Gastroesophageal sphincter (tissue), 4 donors: ENCODE measurements at places on chromosomes 6 and 20.
A peak's percentile ranks its signal among the peaks of the same experiment; 100 is the strongest.

GRCh38 chr6:142823256-142823902 lies 121.6 kb downstream of the HIVEP2 start:
- peak; percentile 20 for ATAC-seq

DNA sequence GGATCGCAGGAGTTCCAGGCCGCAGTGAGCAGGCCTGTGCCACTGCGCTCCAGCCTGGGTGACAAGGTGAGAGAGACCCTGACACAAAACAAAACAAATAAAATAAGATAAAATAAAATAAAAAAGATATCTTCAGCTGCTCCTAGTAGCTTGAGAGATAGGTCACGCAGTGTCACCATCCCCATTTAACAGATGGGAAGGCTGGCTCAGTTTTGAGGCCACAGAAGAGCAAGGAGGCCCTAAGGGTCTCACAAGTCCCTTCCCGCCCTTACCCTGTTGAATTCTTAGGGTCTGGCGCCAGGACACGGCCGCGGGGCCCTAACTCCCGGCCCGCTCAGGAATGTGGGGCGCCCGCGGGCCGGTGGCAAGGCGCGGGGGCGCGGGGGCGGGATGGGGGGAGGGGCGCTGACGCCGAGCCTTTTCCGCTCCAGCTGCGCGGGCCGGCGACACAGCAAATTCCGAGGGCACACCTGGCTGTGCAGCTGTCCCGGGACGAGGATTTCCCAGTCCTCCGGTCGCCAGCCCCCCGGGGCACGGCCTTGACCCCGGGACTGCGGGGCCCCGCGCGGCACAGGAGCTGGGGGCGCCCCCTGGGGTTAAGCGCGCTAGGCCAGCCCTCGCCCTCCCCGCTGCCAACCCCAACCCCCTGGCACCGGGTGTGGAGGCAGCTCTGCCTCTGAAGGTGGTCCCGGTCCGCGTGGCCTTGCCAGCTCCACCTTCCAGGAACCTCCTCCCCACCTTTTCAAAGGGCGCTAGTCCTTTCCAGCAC lies 10.3 kb upstream of the R3HDML start:
- ATAC-seq = no peak

DNA sequence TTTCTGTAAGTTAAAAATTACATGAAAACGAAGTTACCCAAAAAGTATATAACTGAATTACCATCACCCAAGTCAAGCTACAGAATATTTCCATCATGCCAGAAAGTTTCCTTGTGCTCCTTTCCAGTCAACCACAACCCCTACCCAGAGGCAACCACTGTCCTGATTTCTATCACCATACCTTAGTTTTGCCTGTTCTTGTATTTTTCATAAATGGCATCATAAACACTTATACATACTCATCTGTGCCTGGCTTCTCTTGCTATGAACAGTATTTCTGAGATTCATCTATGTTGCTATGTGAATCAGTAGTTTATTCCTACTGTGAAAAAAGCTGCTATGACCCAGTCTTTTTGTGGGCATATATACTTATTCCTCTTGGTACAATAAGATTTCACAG lies 7.4 kb downstream of the FKBP5 start:
- ATAC-seq = no peak

GRCh38 chr20:17358854-17359253 lies 132.0 kb downstream of the PCSK2 start:
- ATAC-seq = no peak

GRCh38 chr20:34874094-34874654 lies 1.5 kb upstream of the GGT7 start:
- ATAC-seq = peak; percentile 57

DNA sequence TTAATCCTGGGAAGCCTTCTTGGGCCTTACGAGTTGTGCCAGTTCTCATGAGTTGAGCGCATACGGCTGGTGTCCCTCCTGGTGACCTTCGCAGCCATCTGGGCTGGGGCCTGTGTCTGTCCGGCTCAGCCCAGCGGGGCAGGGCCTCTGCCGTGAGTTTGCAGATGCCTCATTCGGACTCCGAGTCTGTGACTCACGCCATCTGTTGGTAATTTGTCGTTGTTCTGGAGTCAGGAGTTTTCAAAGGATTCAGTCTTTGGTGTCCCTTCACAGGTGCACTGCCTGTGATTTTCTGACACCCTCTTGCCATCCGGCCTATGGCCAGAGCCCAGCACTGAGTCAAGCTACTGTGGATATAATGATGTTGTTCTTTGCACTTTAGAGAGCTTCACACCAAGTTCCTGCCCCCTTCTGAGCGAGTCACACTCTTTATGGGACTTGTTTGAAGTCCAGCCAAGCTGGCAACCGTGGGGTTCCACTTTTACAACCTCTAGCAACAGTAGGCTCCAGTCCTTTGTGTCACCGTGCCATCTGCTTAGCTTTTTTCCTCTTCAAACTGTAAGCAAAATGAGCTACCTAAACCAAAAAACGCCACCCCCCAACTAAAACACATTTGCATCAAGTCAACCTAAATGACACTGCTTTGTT lies 175.6 kb downstream of the AIG1 start:
- no peak for ATAC-seq

- ATAC-seq = no peak
Observed at GRCh38 chr20:37075932-37076685, 19.7 kb downstream of the RBL1 start.

GRCh38 chr6:33543116-33543515 lies 37.0 kb downstream of the BAK1 start:
- no peak for ATAC-seq

- ATAC-seq = no peak
Observed at GRCh38 chr6:118574051-118574865, 26.2 kb downstream of the PLN start.

DNA sequence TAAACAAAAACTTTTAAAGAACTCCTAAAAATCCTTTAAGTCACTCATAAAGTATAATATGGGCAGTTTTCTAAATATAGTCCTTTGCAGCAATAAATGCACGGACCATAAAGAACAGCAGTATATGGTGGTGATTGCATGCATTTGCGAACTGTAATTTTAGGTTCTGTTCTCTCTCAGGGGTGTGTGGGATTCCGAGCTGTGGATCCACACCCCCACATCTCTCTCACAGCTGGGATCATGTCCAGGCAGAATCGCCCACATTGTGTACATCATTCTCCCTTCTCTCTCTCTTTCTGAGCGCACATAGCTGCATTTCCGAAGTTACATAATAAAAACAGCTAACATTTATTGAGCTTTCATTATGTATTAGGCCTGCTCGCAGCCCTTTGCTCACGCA lies 28.6 kb downstream of the SLC52A3 start:
- no peak for ATAC-seq

GRCh38 chr6:12962529-12962928 lies 246.0 kb downstream of the PHACTR1 start:
- no peak for ATAC-seq

DNA sequence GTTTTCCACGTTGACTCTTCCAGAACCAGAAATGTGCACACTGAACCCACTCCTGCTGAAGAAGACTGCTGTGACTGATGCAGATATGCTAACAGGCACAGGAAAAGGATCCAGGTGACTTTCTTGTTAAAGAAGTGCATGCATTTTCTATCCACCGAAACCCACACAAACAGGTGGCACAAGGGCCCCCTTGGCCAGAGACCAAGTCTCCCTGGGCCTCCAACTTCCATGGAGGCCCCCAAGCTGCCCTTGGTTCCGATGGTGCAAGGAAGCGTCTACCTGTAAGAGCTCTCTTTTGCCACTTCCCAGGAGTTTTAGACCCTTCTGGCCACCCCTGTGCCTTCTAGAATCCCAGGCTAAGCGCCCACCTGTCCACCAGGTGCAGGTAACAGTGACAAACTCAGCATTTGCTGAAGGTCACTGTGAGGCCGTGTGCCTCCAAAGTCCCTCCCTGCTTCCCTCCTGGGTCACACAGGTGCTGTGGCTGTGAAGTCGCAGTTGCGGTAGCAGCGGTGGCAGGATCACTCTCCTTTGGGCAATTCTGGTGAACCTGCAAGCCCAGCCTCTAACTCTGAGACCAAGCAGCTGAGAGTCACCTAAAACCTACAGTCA lies 134.8 kb downstream of the PXDC1 start:
- no peak for ATAC-seq

GRCh38 chr6:3765415-3765814 lies 13.9 kb upstream of the PXDC1 start:
- ATAC-seq = no peak

- no peak for ATAC-seq
Observed at GRCh38 chr6:26519359-26519758, 18.8 kb upstream of the HMGN4 start.

- ATAC-seq = peak; percentile 91
Observed at GRCh38 chr20:62623488-62624324, 18.6 kb upstream of the SLCO4A1 start.

GRCh38 chr6:111306104-111306888 lies 176.7 kb downstream of the REV3L start:
- no peak for ATAC-seq
